Hematopoietic multipotent progenitor cell (in vitro differentiated cells): ENCODE measurements at places on chromosomes 7 and 10.

- no peak for DNase-seq
Observed at GRCh38 chr10:43236176-43236850, 30.6 kb downstream of the RASGEF1A start.

DNA sequence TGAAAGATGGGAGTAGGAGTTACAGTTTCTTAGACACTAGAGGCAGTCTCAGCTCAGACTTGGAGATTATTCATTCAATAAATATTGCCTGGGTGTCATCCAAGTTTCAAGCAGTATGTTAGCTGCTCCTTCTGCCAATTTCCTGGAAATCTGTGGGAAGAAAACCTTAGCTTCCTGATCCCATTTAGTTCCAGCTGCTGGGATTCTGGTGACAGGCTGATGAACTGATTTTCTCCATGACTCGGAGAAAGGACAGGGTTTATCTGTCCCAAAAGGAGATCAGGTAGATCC lies 95.8 kb downstream of the CLEC2L start:
- no peak for DNase-seq

GRCh38 chr7:90677486-90678404 lies 81.6 kb downstream of the CDK14 start:
- DNase-seq: no peak

GRCh38 chr7:75962607-75963380 lies 31.6 kb downstream of the TMEM120A start:
- DNase-seq: no peak

- DNase-seq: no peak
Observed at GRCh38 chr7:155962191-155962967, 150.1 kb upstream of the SHH start.

DNA sequence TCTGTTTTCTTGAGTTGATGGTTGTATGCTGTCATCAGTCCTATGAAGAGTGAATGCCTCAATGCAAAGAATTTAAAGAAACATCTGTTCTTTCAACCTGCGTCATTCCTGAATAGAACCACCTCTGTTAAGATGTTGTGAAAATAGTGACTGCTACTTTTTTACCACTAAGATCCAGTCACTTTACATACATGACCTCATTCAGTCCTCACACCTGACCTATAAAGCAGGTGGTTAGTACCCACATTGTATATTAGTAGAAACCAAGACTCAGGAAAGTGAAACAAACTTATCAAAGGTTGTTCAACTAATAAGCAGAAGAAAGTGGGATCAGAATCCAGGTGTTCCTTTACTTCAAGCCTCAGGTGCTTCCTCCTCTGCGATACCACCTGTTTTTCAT lies 64.8 kb downstream of the ITGB8 start:
- no peak for DNase-seq

- DNase-seq: no peak
Observed at GRCh38 chr10:120941501-120941900, 90.3 kb downstream of the WDR11 start.

- peak; percentile 29 for DNase-seq
Observed at GRCh38 chr7:140876519-140877248, 48.0 kb downstream of the BRAF start.

- peak; percentile 22 for DNase-seq
Observed at GRCh38 chr10:69957886-69958555, 94.6 kb upstream of the MACROH2A2 start.

DNA sequence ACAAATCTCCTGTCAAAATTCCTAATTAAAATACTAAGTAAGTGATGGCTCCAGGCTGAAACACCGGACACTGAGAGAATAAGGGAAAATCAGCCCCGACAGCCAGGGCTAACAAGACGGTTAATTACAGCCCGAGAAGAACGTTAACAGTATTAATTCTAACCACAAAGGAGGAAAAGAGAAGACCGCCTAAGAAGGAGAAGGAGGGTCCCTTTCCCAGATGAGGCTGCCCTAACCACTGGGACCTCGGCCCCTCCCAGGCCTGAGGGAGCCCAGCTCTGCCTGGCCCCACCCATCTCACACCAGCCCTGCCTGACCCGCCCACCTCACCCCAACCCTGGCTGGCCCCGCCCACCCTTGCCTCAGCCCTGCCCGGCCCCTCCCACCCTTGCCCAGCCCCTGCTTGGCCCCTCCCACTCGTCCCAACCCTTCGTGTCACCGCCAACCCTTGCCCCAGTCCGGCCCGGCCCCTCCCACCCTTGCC lies 51.3 kb downstream of the PWWP2B start:
- DNase-seq: peak; percentile 74

DNA sequence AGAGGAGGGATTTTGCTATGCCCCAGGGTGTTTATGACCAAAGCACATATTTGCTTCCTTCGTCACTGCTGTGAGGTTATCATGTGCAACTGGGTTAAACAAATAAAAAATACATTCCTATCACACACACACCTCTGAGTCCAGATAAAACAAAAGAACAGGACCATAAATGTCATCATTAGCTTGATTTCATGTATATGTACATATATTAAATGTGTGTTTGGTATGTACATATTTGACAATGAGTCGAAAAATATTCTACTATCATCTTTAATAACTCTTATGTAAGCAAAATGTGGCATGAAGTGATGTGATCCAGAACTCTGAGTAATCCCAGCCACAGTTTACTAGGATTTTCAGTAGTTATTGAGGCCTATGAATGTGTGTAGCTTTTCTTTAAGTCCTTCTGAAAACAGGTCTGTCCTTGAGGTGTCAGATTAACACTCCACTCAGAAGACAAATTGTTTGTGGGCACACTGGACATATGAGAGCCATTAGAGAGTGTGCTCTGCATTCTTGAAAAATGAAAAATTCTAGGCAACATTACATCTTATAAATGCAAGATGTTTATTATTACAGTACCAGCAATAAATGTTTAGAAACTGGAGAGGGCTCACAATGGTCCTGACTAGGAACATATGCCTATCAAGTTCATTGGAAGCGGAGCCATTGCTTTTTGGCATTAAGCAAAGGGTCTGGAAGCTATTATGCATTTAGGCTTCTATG lies 335.1 kb upstream of the SEMA3A start:
- no peak for DNase-seq

DNA sequence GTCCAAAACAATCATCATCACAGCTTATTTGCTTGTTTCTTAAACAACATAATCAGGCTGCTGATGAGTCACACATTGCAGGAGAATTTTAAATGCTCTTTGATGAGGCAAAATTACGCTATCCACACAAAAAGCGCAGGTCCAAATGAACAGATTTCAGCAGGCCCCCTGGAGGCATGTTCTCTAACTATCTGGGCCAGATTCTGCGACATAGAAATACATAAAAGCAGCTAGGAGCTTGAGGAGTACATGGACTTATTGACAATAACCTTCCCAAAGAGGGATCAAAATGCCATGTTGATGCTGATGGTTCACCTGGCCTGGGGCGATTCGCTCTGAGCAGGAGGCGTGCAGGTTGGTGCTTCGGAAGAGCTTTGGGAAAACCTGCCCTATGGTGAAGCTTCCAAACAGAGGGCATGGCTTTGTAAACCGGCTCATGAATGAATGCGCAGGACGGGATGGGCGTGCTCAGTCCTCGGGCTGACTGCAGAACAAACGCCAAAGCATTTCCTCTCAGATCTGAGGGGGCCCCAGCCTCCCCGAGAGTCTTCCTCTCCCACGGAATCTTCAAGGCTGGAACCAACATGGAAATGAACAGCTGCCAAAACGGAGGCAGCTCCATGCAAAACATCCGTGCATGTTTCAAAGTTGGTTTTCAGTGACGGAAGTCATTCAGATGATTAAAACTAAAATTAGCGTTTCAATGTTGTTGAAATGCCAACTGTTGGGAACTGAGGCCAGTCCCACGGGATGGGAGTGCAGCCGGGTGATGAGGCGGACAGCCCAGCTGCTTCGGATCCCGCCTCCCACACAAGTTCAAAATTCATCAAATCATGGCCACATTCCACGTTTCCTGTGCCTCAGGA lies 179.6 kb downstream of the TCERG1L start:
- no peak for DNase-seq

DNA sequence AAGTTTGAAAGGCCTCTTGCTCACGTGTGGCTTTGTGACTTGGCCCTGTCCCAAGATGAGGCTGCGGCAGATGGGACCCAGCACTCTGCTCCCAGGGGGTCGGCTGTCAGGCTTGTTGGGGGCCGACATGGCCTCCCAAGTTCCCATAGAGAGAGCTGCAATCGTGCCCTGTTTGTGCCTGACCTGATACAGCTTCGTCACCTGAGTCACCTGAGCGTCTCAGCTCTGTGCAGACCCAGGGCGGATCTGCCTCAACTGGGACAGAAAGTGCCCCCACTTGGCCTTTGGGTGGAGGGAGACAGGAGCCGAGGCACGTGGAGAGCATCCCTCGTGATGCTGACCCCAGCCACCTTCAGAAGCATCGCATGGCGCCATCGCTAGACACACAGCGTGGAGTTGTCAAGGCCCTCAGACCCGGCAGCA lies 21.7 kb downstream of the PAPOLB start:
- DNase-seq: no peak

DNA sequence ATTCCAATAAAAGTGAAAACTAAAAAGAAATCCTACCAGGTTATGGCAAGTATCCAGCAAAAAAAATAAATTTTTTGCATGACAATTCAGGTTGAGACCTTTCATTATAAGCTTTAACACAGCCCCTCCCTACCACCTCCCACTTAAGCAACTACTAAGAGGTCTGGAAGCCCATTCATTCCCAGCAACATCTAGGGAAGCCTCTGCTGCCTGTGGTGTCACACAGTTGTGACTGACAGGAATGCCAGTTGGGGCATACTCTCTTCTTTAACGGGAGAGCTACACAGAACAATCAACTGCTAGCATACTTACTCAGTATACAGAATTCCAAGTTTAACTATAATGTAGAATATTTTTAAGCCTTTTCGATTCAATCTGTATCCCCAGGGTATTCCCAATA lies 27.8 kb downstream of the ABI1 start:
- no peak for DNase-seq

DNA sequence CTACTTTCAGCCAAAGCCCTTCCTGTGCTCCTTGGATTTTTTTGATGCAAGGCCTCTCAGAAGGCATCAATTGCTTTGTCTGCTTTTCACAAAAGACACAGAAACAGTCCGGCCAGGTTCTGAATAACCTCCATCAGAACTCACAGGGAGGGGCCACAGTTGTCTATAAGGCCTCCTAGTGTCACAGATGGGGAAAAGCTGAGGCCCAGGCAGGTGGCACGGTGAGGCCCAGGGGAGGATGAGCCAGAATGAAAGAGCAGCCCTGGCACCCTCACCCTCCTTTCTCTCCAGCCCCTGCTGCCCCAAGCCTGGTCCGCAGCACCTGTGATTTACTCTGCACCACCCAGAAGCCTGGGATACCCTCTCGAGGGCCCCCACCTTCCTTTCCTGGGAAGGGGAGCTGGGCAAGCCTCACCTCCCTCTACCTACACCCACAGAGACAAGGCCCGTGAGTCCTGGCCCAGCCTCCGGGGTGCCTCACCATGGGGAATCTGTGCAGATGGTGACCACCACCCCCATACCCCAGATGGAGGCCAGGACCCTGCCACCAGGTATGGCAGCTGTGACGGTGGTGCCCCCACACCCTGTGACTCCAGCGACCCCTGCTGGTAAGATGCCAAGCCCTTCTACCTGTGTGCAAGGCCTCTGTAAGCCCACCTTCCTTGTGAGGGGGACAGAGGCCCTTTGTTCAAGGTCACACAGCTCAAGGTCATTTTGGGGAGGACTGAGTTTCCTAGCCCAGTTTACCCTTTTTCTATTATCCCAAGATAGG lies 26.2 kb upstream of the ZNF467 start:
- DNase-seq: peak; percentile 75

DNA sequence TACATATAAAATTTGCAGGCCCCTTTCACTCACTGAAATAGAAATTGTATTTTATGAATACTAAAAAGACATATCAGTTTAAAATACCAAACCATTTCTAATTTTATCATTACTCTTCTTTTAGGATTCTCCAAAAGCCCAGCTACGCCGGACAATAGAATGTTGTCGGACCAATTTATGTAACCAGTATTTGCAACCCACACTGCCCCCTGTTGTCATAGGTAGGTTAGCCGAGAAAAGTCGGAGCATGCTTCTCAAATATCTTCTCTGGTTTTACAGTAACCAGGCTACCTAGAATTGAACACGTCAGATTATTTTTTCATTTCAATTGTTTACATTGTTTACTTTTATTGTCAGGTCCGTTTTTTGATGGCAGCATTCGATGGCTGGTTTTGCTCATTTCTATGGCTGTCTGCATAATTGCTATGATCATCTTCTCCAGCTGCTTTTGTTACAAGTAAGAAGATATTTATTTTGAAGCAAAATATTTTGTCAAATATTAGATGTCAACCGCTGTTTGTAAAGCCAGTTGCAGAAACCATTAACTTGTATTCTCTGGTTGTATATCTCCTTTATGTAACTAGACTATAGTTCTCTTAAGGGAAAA lies 57.6 kb downstream of the MMRN2 start:
- peak; percentile 16 for DNase-seq

DNA sequence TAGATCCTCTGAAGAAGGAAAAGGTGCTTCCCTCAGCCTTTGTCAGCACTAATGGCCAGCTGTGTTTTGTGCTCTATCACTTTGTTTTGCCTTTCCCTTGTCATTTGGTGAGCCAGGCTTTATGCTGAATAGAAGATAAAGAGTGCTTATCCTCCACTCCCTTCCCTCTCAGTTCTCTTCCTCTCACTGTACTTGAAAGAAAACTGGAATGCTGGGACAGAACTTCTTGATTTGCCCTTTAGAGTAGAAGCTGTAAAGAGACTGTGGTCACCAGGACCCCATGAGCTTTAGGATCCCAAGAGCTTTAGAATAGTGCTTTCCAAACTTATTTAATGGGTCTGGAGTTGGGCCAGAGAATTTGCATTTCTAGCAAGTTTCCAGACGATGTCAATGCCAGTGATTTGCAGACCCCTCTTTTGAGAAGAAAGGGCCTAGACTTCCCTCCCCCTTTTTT lies 81.4 kb downstream of the LRRC4 start:
- no peak for DNase-seq

DNA sequence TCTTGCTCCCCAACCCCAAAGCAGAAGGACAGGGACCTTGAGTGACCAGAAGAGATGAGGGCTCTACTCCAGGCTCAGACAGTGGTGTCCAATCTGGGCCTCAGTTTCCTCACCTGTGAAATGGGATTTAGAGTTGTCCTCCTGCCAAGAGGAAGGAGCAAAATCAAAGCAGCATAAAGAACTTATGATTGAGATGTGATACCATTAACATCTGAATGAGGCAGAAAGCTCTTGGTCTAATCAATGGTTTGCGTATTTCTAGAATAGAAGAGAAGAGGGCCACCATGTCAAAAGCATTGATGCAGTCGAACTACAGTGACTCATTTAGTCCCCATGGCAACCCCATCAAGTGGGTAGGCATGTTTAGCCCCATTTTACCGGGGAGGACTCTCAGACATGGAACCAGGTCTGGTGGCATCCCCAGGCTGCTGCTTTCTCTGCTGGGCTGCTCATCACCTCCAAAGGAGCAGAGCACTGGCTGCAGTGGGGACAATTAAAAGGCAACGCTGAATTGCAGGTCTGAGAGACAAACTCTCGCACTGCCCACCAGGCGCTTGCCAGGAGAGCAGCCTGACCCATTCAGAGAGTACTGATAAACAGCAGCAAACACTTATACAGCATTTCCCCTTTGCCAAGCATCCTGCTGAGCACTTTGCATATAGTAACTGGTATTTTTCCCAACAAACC lies 175.9 kb downstream of the NEURL1 start:
- DNase-seq: no peak

GRCh38 chr10:20355915-20356314 lies 539.7 kb downstream of the PLXDC2 start:
- DNase-seq: no peak

GRCh38 chr10:111973306-111973705 lies 210.3 kb downstream of the GPAM start:
- DNase-seq: no peak
